ENCODE measurements at places on chromosomes 4 and X.

- no peaks in the 10 kb centered on the region for H3K36me3 ChIP-seq
- no peaks in the 10 kb centered on the region for H3K4me1 ChIP-seq
- no peaks in the 10 kb centered on the region for H3K27me3 ChIP-seq
- no peak for DNase-seq
- no peak overlapping the region for H3K27ac ChIP-seq
These were observed 32.4 kb downstream of the EGF start for GRCh38 chr4:109945056-109945455.

DNA sequence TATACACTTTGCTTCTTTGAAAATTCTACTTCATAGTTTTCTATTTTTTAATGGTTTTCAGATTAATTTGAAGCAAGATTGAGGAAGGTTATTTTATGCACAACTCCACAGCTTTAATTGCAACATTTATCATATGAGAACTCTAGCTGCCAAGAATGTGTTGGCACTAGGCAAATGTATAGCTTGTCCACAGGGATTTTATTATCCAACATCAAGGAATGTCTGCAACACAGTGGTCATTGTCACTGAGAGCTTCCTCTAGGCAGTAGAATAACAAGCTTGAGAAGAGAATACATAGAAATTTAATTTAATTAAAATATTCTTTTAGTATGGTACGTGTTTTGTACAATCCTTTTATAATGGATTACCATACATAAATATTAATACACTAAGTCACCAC is 1600.8 kb downstream of the ARAP2 start:
- no peaks in the 10 kb centered on the region for H3K27me3 ChIP-seq
- H3K4me1 ChIP-seq: no peaks in the 10 kb centered on the region
- H3K27ac ChIP-seq: no peak overlapping the region
- DNase-seq: no peak

DNA sequence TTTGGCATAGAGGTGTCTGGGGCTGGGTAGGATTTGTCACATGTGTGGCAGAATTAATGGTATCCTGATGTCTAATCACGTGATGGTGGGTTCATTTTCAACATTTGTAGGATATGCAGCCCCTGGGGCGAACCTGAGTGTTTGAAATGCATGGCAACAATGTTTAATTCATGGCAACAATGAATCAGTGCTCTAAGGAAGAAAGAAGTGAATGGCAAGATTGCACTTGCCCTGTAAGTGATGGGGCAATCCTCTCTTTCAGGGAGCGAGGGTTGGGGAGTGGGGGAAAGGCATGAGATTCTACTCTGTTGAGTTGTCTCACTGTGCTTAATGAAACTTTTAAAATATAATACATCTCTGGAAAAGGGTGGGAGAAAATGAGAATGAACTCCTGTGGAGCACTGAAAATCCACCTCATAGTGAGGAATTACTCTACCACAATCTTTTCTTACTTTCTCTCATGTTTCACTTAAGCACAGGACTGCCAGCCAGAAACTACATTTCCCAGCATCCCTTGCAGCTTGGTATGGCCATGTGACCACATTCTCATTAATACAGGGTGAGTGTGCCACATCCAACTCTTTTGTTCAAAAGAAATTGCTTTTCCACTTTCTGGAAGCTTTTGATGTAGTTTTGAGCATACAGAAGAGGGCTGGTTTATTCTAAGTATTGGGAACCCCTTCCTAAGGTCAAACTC is 64.0 kb upstream of the PGM2 start:
- H3K27ac ChIP-seq: no peak overlapping the region
- no peaks in the 10 kb centered on the region for H3K36me3 ChIP-seq
- H3K4me1 ChIP-seq: peaks cover 3% of the 10 kb centered on the region
- H3K27me3 ChIP-seq: no peaks in the 10 kb centered on the region
- H3K4me3 ChIP-seq: no peak overlapping the region
- DNase-seq: no peak

DNA sequence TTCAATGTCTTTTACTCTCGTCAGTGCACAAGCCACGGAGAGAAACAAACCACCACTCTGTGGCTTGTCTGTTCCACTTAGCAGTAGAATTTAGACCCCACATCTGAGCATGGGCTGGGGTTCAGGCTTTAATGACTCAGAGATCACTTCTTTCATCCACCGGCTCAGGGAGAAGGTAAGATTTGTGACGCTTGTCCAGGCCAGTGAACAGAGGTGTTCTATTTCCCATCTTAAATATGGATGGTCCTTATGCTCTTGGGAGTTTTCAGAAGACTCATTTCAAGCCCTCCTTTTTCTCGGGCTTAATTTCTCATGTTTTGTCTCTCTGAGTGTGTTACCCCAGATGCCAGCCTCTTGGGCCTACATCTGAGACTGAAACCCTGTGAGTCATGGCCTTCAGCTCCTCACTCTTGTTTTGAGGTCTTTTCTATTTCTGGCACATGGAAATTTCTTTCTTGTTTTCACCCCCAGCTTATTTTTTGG is 127.4 kb upstream of the SFRP2 start:
- H3K27me3 ChIP-seq: no peaks in the 10 kb centered on the region
- DNase-seq: no peak
- no peak overlapping the region for H3K4me3 ChIP-seq
- H3K27ac ChIP-seq: no peak overlapping the region

- no peaks in the 10 kb centered on the region for H3K36me3 ChIP-seq
- H3K27ac ChIP-seq: peak overlapping the region; percentile 16
- no peak overlapping the region for H3K4me3 ChIP-seq
- no peaks in the 10 kb centered on the region for H3K4me1 ChIP-seq
- H3K27me3 ChIP-seq: no peaks in the 10 kb centered on the region
These were observed 158.3 kb upstream of the SCML1 start for GRCh38 chrX:17579026-17579425.

Data from ascending aorta (tissue), 2 donors.